ENCODE measurements at places on chromosomes 5 and 9.

GRCh38 chr5:158421319-158421718 lies 562.4 kb upstream of the CLINT1 start:
- DNase-seq = no peak

- no peak for DNase-seq
These were observed 59.6 kb upstream of the PHYKPL start for GRCh38 chr5:178291969-178292825.

- no peak for DNase-seq
These were observed 926.9 kb upstream of the EDIL3 start for GRCh38 chr5:85311536-85311935.

DNA sequence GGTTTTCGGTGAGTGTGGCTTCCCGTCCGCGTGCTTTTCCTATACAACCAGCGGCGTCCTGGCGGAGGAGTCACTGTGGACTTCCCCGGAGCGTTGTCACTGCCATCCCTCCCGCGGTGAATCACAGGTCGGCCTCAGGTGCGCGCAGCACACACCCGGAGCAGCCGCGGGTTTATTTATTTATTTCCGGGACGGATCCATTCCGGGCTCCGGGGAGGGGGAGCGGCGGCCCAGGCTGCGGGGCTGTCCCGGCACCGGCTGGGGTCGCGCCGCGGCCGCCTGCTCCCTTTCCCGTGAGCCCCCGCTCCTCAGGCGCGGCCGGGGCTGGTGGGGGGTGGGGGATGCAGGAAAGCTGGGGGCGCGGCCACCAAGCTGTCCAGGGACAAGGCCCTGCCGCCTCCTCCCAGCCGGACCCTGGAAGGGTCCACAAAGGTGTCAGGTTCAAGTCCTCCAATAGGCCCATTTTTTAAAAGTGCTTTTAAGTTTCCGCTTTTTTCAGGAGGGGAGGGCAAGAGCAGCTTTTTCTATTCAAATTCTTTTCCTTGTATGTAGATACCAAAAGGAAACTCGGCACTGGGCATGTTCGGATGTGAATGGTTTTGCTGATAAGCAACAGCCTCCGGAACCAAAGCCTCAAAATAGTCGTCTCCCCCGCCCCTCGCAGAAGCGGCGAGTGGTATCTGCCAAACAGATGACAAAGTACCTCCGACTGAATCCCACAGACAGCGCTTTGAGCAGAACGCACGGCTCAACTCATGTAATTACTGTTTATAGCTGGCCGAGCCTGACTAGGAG lies 192.5 kb downstream of the CD180 start:
- DNase-seq = peak; percentile 78

GRCh38 chr5:169805937-169806700 lies 169.0 kb downstream of the DOCK2 start:
- no peak for DNase-seq

- no peak for DNase-seq
These were observed 52.8 kb downstream of the ROR2 start for GRCh38 chr9:91897201-91897600.

Data from central memory CD8-positive, alpha-beta T cell (primary cell).